ENCODE measurements at places on chromosomes 5 and 9. TPM values are rescaled to one million over a fixed set of nuclear protein-coding genes. Genes with fewer than 3 reads are reported as not detected.

- DNase-seq: peak; percentile 32
Measured at GRCh38 chr5:154356020-154356655, 89.7 kb upstream of the SAP30L start.

GRCh38 chr5:94983861-94984535, 300.9 kb downstream of the MCTP1 start:
- DNase-seq: peak; percentile 63

- no peak for DNase-seq
Measured at GRCh38 chr9:16912197-16912596, 41.7 kb upstream of the BNC2 start.

GRCh38 chr9:137956688-137957385, 79.3 kb downstream of the CACNA1B start:
- DNase-seq: no peak

- no peak for DNase-seq
Measured at GRCh38 chr9:111163716-111164389, 125.6 kb upstream of the LPAR1 start.

DNA sequence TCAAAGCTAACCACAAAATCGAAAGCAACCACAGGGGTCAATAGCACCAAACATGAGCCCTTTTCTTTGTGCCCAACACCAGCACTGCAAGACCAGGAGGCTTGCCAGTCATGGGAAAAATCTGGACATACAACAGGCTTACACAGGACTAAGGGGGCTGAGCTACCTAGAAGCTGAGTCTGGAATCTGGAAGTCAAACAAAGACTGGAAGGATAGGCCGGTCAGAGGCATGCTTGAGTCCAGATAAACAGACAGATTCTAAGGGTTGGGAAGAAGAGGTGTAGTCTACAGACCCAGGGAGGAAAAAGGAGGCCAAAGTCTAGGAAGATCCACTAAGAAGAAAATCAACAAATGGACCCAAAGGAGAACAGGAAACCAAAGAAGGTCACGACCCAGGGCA, 73.3 kb downstream of the MYO10 start:
- no peak for DNase-seq

GRCh38 chr5:162268694-162269481, 201.3 kb downstream of the GABRG2 start:
- DNase-seq: no peak

GRCh38 chr5:132098151-132098594, 24.6 kb downstream of the CSF2 start:
- peak; percentile 31 for DNase-seq

DNA sequence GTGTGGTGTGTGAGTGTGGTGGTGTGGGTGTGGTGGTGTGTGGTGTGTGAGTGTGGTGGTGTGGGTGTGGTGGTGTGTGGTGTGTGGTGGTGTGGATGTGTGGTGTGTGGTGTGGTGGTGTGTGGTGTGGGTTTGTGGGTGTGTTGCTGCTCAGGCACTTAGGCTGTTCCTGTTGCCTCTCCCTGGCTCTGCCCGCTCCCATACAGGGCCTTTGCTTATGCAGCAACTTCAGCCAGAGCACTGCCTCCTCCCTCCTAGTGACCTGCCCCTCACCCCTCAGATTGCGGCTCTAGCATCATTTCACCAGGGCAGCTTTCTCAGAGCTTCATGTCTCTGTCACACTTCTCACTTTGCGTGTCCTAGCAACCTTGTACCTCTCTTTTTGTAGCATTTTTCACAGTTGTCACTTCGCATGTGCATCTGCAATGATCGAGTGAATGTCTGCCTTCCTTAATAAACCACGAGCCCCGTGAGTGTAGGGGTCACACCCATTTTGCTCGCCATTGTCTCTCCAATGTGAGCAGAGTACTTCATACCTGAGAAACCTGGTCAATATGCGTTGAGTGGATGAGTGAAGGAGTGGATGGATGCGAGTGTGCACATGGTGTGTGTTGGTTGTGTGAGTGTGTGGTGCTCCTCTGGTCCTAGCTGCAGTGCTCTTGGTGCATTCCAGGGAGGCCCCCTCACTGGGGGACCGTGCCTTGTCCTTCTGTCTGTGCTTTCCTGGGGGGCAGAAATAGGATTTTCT, 167.9 kb upstream of the PANK3 start:
- DNase-seq: no peak

GRCh38 chr9:16193066-16193465, 640.2 kb downstream of the CCDC171 start:
- DNase-seq: no peak

GRCh38 chr5:155564541-155564940, 551.0 kb downstream of the KIF4B start:
- DNase-seq: no peak

DNA sequence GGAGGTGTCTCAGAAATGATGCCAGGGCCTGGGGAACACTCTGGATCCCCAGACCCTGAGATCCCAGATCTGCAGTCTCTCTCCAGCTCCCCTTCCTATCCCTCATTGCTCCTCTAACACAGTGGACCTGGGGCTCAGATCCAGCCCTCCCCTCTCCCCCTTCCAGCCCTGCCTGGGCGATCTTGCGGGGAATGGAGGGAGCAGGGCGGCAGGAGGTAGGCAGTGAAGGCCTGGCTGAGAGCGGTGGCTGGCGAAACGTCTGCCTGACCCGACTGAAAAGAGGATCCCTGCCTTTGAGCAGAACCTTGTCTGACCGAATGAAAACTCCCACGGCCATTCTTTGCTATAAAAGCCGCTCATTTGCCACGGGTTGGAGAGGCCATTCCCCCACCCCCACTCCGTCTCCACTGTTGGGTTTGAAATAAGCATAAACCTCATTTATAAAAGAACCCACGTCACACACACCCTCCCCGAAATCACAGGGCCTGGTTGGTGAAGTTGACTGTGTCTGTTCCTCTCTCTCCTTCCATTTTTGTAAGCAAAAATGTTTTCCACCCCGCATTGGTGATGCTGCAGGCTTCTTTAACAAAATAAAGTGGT, 8.8 kb downstream of the MSX2 start:
- no peak for DNase-seq

- peak; percentile 20 for DNase-seq
Measured at GRCh38 chr5:2754581-2755075, 3.2 kb upstream of the IRX2 start.

DNA sequence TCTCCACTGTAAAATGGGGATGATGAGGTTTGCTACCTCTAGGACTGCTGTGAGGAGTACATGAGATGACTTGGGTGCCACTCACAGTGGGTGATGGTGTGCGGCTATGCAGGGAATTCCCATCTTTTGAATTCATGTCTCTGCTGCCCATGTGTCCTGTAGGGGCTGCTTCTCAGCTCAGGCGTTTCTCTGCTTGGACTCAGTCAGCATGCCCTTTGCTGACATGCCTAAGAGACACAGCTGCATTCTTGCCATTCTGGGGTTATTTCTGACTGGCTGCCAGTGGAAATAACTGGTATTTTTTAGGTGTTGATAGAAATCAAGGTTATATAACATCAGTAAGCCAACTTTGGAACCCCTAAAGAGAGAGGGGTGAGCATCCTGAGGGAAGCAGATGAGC, 24.3 kb upstream of the XPA start:
- no peak for DNase-seq

DNA sequence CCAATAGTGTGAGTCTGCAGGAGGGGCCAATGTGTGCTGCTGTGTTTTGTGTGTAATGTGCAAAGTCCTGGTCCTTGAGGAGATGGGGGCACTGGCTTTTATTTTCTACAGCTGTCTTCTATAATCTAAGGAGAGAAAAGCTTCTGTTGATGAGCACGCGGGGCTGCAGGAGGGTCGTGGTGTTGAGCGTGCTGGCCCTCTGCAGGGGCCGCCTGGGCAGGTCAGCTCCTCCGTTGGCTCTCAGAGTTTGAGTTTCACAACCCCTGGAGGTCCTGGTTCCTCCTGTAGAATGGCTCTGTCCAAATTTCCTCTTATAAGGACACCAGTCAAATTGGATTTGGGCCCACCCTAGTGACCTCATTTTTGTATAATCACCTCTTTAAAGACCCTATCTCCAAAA, 12.6 kb downstream of the OR2V1 start:
- no peak for DNase-seq

DNA sequence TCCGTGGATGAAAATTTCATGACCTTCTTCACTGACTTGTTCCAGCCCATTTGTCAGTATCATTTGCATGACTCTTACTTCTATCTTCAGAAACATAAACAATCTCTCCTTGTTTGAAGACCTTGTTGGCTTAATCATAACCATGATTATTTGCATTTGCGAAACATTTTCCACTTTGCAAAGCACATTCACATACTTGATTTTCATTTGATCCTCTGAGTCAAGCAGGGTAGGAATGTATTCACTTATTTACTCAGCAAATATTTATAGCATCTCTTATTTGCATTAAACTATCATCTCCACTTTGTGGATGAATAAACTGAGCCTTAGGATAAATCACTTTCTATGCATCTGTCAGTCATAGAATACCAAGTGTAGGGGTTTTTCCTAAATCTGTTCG, 343.0 kb upstream of the SGCD start:
- no peak for DNase-seq

DNA sequence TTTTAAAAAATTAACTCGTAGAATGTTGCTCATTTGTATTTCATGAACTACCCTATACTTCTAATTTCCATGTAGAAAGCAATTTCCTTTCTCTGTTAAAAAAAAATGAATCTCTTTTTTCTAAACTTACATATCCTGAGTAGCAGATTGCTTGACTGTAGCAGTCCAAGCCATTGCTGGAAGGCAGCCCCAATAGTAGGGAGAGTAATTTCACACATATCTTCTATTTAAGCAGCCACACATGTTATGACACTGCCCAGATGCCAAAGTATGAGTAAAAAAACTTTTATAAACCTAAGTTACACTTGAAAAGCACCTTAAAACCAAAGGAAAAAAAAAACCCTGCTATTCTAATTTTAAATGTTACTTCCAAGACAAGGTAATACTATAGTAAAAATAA, 69.6 kb downstream of the FBXL17 start:
- no peak for DNase-seq

DNA sequence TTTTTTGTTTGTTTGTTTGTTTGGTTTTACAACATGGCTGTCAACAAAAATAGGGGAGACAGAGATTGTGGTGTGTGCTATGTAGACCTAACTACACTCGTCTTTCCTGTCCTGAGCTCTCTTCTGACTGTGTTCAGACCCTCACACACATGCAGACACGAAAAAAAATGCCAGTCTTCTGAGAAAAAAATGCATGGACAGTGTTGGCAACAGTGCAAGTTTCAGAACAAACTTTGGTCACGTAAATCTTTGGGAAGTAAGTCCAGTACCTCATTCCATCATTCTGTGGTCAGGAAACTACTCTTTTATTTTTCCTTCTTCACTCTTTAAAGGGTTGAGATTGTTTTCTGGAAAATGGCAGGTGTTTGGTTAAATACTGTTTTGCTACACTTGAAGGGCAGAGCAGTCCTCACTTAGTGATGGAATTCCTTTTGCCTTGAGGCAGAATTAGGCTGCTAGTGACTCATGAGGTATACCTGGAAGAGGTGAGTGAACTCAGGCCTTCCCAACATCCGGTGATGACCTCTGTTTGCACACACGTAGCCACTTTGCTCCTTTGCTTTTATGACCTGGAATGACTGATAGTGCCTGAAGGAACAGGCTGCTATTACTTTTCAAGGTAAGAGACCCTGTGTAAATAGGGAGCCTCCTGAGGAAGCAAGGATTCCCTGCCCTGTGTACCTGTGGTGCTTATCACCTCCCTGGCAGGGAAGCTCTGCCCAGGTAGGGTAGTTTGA, 81.6 kb upstream of the TNFAIP8 start:
- peak; percentile 89 for DNase-seq

DNA sequence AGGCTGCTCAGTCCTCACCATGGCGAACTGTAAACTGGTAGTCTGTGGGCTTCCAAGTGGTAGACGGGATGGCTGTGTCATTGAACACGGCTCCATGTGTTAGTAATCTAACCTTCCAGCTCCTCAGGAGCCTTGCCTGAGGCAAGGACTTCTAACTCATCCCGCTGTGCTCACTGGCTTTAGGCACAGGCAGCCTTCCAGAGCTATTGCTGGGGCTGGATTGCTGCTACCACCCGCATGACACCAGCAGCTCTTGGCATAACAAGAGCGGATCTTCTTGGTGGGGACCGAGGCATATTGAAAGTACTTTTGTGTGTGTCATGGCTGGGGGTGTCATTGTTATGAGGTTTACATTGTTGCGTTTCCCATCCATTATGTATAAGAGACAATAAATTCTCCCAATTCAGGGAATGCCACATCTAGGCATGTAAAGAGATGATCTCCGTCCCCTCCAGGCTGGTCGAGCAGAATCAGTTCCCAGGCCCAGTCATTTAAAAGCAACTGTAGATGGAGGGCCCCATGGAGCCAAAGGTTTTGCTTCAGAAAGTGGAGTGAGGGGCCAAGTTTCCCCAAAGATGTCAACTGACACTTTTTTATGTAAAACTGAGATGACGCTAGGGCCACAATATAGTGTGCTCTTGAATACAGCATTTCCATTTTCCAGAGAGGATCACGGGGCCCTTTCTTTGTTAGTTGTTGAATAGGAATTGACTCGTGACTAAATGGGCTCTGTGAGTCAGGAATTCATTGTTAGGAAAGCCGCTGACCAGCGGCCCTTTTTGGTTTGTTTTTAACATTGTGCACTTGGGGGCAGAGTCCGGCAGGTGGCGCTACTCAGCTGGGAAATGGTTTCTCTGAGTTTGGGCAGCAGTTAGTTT, 759.5 kb downstream of the TAF11L14 start:
- DNase-seq: peak; percentile 65

GRCh38 chr9:38331141-38331540, 61.4 kb upstream of the ALDH1B1 start:
- no peak for DNase-seq

GRCh38 chr5:133995341-133995740, 9.4 kb downstream of the VDAC1 start:
- no peak for DNase-seq

GRCh38 chr9:98627296-98627695, 81.4 kb downstream of the GABBR2 start:
- no peak for DNase-seq

DNA sequence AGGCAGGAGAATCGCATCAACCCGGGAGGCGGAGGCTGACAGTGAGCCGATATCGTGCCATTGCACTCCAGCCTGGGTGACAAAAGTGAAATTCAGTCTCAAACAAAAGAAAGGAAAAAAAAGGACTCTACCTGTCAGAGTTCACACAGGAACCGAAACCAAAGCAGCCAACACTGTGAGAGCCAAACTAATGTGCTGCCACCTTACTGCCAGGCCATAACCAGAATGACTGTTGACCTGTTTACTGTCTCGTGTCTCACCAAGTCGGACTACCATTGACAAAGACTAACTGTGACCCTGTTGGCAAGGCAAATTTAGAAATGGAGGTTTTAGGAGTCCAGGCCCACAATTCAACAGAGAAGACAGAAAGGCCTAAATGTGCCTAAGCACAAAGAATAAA, 112.4 kb downstream of the ANXA2R start:
- no peak for DNase-seq

- DNase-seq: no peak
Measured at GRCh38 chr9:95731876-95732275, 143.6 kb upstream of the ERCC6L2 start.

- no peak for DNase-seq
Measured at GRCh38 chr9:96398582-96399324, 15.2 kb upstream of the SLC35D2 start.

The URM1 gene
- total RNA-seq: 53.0 TPM

The PTGES gene
- 41.6 TPM for total RNA-seq

The EPB41L4B gene
- total RNA-seq: 4.8 TPM

The EIF4E1B gene
- total RNA-seq: not detected

The UGT3A1 gene
- total RNA-seq: not detected

The CDKN2B gene
- 35.4 TPM for total RNA-seq

The PCDHGB4 gene
- total RNA-seq: 10.5 TPM

The OBP2B gene
- 0.50 TPM for total RNA-seq

The CDK9 gene
- total RNA-seq: 80.7 TPM

The AP3S1 gene
- 117 TPM for total RNA-seq

The HOMER1 gene
- 24.7 TPM for total RNA-seq

The NDST1 gene
- 128 TPM for total RNA-seq

The DNAH5 gene
- total RNA-seq: 1.1 TPM

The C5orf63 gene
- total RNA-seq: 4.0 TPM

The LRRTM2 gene
- total RNA-seq: 1.2 TPM

The AFAP1L1 gene
- 23.2 TPM for total RNA-seq
